ENCODE measurements at places on chromosomes 5 and 9. TPM values are rescaled to one million over a fixed set of nuclear protein-coding genes. Genes with fewer than 3 reads are reported as not detected.

Gene PCDHGA4
- total RNA-seq, result 0.27 TPM

Gene ERGIC1
- total RNA-seq, result 174 TPM

Gene TAF11L5
- total RNA-seq, result not detected

Gene KLHL3
- 2.2 TPM for total RNA-seq

Gene NEURL1B
- 1.5 TPM for total RNA-seq

Gene SHC3
- 0.21 TPM for total RNA-seq

Gene MAT2B
- 45.9 TPM for total RNA-seq

Gene CARD9
- 0.94 TPM for total RNA-seq

Gene ENTPD2
- 0.46 TPM for total RNA-seq

Gene CCIN
- total RNA-seq, result not detected

Gene ALDH1A1
- total RNA-seq, result not detected

Gene SCGB3A2
- not detected for total RNA-seq

Gene CDKN2B-AS1
- total RNA-seq, result 5.2 TPM

Gene PRLR
- total RNA-seq, result 0.08 TPM

Gene SPATA6L
- total RNA-seq, result 1.9 TPM

Gene ARHGAP26
- total RNA-seq, result 14.1 TPM

Gene RNF180
- 5.3 TPM for total RNA-seq

Gene MELK
- total RNA-seq, result 11.0 TPM

Gene ASPN
- total RNA-seq, result 129 TPM

Gene RLN2
- total RNA-seq, result not detected

Gene PHF19
- total RNA-seq, result 194 TPM

Gene PCDHB9
- 3.4 TPM for total RNA-seq

Gene CCNG1
- 165 TPM for total RNA-seq

Gene PCDHGA2
- total RNA-seq, result 0.21 TPM

Gene SEMA4D
- total RNA-seq, result 2.0 TPM

Gene ZNF483
- 6.3 TPM for total RNA-seq

Gene HAVCR2
- 0.21 TPM for total RNA-seq

Data from osteocyte (in vitro differentiated cells).